ENCODE measurements at places on chromosomes 12 and 14.

DNA sequence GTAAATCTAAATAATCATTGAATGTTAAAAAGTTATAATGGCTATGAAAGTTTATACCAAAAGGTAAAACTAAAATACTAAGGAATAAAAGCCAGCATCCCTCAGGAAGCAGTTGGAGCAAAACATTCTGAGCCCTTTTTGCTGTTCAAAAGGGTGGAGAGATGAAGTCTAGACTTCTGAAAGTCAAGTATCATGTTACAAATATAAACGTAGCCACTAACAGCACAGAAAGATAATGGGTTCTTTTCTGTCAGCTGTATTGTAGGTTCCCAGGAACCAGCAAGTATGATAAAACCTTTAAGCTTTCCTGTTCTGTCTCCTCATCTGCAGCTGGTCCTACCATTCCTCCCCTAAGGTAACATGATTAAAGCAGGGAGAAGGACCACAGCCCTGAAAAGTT, 16.4 kb upstream of the PLD4 start:
- DNase-seq, result peak; percentile 28

- DNase-seq, result peak; percentile 58
Observed at GRCh38 chr14:99809360-99809759, 16.1 kb downstream of the EML1 start.

DNA sequence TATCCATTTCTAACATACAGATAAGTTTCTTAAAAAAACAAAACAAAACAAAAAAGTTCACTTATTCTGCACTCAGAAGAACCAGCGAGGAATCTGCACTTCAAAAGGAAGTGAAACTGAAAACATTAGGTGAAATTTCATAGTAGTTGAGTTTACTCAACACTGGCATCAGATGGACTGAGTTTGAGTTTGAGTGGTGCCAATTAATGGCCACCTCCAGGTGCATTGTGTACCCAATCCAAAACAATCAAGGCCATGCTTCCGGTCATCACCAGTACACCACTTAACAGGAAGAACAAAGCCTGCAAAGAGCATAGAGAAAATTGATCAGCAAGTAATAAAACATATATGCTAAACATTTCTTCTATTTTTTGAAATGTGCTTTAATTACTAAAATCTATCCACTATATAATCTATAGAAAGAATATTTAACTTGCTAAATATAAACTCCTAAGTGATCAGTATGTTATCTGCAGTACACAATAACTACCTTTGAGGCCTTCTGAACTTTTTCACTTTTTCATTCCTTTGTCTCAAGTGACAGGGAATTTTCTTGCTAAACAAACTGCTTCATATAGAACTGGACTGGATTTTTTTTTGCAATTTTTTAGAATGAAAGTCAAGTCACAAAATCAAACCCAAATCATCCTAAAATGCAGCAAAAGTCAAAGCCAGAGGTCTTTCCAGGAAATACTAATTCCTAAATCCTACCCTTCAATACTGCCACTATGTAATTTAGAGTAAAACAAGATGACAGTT, 11.5 kb downstream of the SLC38A2 start:
- no peak for DNase-seq

GRCh38 chr14:34956931-34957330, 25.9 kb upstream of the SRP54 start:
- DNase-seq, result no peak

GRCh38 chr14:99809859-99810558, 16.8 kb downstream of the EML1 start:
- DNase-seq, result no peak

DNA sequence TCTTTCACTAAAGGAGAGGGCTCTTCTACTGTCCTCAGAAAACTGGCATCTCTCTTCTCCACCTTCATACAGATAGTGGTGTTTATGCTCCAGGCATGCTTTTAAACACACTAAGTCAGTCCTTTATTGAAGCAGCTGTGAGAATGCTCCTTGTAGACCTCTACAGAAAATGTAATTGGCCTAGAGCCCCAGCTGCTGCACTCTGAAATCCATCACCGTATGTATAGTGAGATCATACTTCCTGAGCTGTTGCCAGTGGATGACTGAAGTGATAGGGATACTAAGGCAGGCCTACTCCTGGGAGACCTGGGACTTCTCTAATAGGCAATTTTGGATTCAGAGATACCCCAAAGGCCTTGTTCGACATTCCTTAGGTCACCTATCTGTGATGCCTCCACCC, 535.4 kb downstream of the RPS29 start:
- peak; percentile 78 for DNase-seq

GRCh38 chr14:22268875-22269274, 320.1 kb downstream of the DAD1 start:
- peak; percentile 47 for DNase-seq

DNA sequence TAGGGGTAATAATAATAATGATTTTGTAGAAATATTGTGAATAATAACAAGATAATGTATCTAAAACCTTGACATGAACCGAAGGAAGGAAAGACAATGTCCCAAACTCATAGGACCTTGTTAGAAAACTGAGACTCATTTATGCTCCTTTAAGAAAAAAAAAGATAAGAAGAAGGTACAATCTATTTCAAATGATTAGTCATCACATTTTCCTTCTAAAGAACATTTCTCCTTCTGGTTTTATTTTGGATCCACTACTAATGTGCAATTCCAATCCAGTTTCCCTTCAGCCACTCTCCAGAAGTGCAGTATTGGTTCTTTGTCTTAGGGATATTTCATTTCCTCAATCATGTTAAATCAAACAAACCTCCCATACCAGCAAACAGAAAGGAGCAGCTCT, 526.7 kb downstream of the FUT8 start:
- no peak for DNase-seq

DNA sequence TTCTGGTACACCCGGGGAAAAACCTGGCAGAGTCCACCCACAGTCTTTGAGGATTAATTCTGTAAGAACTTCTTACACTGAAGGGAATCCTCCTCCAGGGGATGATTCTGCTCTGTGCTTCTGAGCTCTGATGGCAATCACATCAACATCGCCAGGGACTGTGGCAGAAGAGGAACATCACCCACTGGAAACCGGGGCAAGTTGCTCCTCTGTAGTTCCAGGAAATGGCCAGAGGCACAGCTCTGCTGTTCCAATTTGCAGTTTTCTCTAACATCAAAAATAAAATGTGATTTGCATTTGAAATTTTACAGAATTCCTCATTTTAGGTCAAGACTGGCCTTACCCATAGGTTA, 207.6 kb downstream of the DAD1 start:
- DNase-seq, result no peak

- no peak for DNase-seq
Observed at GRCh38 chr12:128727461-128727860, 96.3 kb downstream of the SLC15A4 start.

- no peak for DNase-seq
Observed at GRCh38 chr12:117718559-117718958, 250.2 kb downstream of the KSR2 start.

Data from IMR-90 (cell line).